Upper lobe of left lung (tissue), 6 donors: ENCODE measurements at places on chromosomes 5 and 9. TPM values are rescaled to one million over a fixed set of nuclear protein-coding genes. Genes with fewer than 3 reads are reported as not detected.

DNA sequence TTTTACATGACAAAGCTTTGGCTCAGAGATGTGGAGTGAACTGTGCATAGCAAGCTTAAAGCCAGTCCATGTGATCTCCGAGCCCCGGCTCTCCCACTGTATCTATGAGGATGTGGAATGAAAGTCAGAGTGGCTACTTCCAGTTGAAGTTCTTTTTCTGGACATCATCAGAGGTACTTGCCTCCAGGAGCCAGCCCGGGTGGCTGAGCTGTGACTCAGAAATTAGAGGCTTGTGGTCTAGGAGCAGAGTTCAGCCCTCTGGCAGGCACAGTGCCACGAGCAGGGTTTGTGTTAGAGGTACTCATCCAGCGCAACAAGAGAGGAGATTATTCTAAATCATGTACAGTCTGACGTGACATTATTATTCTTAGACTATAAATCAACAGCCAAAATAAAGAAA, 322.5 kb downstream of the CDK5RAP2 start:
- H3K27ac ChIP-seq: no peak overlapping the region
- no peaks in the 10 kb centered on the region for H3K4me1 ChIP-seq
- no peak overlapping the region for H3K4me3 ChIP-seq
- H3K36me3 ChIP-seq: no peaks in the 10 kb centered on the region

- H3K4me3 ChIP-seq: no peak overlapping the region
- no peak for DNase-seq
- H3K27ac ChIP-seq: no peak overlapping the region
- no peaks in the 10 kb centered on the region for H3K36me3 ChIP-seq
Measured at GRCh38 chr5:79973511-79973910, 17.6 kb downstream of the MTX3 start.

The FOXD4L4 gene
- total RNA-seq: 1.0 TPM

The SV2C gene
- 0.20 TPM for total RNA-seq

The ODF2 gene
- total RNA-seq: 12.2 TPM

- H3K36me3 ChIP-seq: no peaks in the 10 kb centered on the region
- no peak for DNase-seq
- H3K4me1 ChIP-seq: no peaks in the 10 kb centered on the region
- no peak overlapping the region for H3K27ac ChIP-seq
- no peak overlapping the region for H3K4me3 ChIP-seq
Measured at GRCh38 chr5:96149546-96149945, 187.9 kb upstream of the ELL2 start.

DNA sequence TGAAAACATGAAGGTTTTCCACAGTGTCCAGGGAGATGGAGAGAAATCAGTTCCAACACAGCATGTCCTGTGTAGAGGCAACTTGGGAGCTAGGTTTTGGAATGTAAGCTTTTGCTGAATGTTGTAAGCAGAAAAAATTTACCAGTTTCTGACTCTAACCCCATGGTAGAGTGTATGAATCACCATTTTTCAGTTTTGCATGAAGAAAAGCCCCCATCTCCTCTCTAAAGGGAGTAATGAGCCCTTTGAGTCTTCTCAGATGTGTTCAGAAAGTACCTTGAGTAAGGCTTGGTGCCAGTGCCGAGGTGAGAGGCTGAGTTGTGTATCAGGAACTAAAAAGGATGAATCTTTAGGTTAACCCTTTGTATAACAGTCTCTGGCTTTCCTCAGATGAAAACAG, 96.2 kb downstream of the ADRB2 start:
- H3K27ac ChIP-seq: no peak overlapping the region
- H3K4me3 ChIP-seq: no peak overlapping the region
- DNase-seq: no peak
- no peaks in the 10 kb centered on the region for H3K4me1 ChIP-seq
- H3K27me3 ChIP-seq: no peaks in the 10 kb centered on the region

- no peak overlapping the region for H3K27ac ChIP-seq
- no peak overlapping the region for H3K4me3 ChIP-seq
- peaks cover 27% of the 10 kb centered on the region for H3K36me3 ChIP-seq
- H3K27me3 ChIP-seq: no peaks in the 10 kb centered on the region
- no peaks in the 10 kb centered on the region for H3K4me1 ChIP-seq
Measured at GRCh38 chr9:87662808-87663528, 63.0 kb upstream of the CTSL start.

DNA sequence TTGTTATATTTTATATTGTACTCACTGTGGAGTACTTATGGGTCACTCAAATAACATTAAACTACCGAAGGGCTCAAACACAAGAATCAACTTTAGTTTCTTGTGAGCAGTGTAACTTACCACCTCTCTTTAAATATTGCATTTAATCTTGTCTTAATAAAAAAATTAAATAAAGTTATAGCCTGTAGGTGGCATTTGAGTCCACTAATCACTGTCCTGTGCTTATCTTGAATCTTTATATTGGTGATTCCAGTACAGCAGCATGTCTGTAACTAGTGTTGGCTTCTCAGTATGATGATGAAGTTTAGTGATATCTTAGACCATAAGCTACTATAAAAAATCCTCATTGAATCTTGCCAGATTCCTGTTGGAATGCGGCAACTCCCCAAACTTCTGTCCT, 313.8 kb downstream of the FAM170A start:
- no peak overlapping the region for H3K27ac ChIP-seq
- no peaks in the 10 kb centered on the region for H3K4me1 ChIP-seq
- no peaks in the 10 kb centered on the region for H3K27me3 ChIP-seq
- no peaks in the 10 kb centered on the region for H3K36me3 ChIP-seq
- no peak for DNase-seq

The LCN10 gene
- total RNA-seq: 0.39 TPM

DNA sequence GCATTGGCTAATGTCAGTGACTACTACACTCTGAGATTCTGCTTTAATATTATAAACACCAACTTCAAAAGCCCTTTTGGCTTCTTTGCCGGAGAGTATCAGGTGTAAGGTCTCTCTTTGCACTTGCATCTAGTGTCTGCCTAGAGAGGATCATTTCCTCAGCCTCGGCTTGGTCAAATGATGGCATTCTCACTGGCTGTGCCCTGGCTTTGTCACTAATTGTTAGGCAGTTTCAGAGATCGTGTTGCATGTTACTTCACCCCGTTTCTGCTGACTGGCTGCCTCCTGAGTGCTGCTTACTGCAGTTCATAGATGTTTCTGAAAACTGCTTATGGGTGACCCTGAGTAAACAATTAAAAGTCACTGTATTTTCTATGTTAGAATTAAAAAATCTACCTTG, 48.8 kb downstream of the SLC1A3 start:
- no peaks in the 10 kb centered on the region for H3K27me3 ChIP-seq
- H3K4me3 ChIP-seq: no peak overlapping the region
- H3K27ac ChIP-seq: no peak overlapping the region
- no peak for DNase-seq
- peaks cover 21% of the 10 kb centered on the region for H3K4me1 ChIP-seq
- H3K36me3 ChIP-seq: no peaks in the 10 kb centered on the region

DNA sequence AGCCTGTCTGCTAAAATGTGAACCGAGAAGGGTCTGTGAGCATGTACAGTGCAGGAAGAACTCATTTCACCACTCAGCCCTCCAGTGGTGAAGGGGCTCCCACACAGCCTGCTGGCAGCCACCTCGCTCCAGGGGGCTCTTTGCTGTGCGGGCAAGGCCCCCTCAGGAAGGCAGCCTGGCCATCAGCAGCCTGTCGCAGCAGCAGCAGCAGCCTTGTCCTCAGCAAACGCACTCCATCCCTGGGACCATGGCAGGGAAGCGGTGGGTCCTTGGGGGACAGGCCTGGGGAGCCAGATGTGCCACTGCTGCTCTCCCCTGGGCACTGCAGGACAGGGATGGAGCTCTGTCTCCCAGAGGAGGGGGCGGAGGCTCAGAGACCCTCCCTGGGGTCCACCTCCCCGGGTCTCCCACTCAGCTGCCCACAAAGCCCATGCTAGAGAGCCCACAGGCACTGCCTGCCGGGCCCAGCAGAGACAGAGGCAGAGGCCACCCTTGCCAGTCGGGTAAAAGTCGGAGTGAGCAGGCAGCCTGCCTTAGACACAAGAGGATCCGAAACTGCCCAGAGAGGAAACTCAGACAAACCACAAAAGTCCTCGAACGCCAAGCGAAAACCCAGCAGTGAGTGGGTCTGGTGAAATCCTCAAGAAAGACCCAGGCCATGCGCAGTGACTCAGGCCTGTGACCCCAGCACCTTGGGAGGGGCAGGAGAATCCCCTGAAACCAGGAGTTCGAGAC, 8.0 kb downstream of the BRD3 start:
- H3K4me3 ChIP-seq: no peak overlapping the region
- peak; percentile 45 for DNase-seq
- H3K27ac ChIP-seq: no peak overlapping the region
- H3K27me3 ChIP-seq: no peaks in the 10 kb centered on the region
- no peaks in the 10 kb centered on the region for H3K36me3 ChIP-seq

- H3K27me3 ChIP-seq: no peaks in the 10 kb centered on the region
- no peak for DNase-seq
- H3K4me3 ChIP-seq: no peak overlapping the region
- no peaks in the 10 kb centered on the region for H3K36me3 ChIP-seq
Measured at GRCh38 chr5:95925939-95926338, 35.7 kb downstream of the ELL2 start.

DNA sequence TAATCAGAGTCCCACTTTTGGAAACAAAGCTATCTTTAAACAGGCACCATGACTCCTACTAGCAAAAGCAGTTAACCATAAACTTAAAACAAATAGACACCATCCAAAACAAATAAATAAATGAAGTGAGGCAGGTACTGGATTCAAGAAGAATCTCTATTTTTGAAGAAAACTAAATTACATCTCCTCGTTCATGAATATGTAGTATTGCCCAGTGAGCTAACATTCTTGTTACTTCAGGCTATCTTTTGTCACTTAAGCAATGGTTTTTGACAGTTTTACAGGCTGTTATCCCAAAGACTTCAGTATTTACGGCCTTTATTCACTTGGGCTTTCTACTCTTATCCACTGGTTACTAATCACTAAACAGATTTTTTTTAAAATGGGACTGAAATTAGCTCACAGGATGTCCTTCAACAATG, 242.5 kb downstream of the MLLT3 start:
- no peaks in the 10 kb centered on the region for H3K27me3 ChIP-seq
- DNase-seq: no peak
- H3K27ac ChIP-seq: no peak overlapping the region
- H3K4me3 ChIP-seq: no peak overlapping the region

DNA sequence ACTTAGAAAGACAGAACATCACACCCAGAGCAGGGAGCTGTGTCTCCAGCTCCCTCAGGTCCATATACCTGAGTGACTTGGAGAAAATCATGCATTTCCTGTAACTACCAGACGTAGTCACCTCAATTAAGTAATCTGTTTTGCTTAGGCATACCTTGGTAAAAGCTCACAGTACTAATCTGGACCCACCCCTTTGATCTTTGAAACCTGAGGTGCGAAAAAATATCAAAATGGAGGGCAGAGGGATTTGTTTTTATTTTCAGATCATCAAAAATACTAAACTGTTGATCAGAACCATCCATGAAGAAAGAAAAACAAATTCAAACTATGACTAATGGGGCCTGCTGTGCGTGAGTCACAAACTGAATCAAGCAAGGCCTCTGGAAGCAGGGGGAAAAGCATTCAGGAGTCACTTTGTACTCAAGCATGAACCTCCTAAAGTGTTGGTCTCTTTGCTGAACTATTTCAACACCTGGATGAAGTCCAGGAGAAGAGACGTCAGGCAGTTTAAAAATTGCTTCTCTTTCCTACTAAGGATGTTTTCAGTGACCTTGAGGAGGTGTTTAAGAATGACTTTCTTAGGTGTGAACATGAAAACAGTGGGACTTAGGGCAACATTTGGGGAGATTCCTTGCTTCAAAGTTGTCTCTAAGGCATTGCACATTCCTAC, 76.3 kb downstream of the MUSK start:
- peaks cover 17% of the 10 kb centered on the region for H3K4me1 ChIP-seq
- H3K27me3 ChIP-seq: no peaks in the 10 kb centered on the region
- H3K36me3 ChIP-seq: no peaks in the 10 kb centered on the region
- peak overlapping the region; percentile 67 for H3K27ac ChIP-seq
- H3K4me3 ChIP-seq: no peak overlapping the region

The NACC2 gene
- 23.8 TPM for total RNA-seq

The CDC25C gene
- total RNA-seq: 0.47 TPM

- peak overlapping the region; percentile 40 for H3K27ac ChIP-seq
- H3K4me3 ChIP-seq: no peak overlapping the region
- H3K36me3 ChIP-seq: no peaks in the 10 kb centered on the region
- H3K27me3 ChIP-seq: no peaks in the 10 kb centered on the region
- H3K4me1 ChIP-seq: peaks cover 18% of the 10 kb centered on the region
Measured at GRCh38 chr5:175696139-175696854, 38.4 kb downstream of the HRH2 start.

- no peaks in the 10 kb centered on the region for H3K4me1 ChIP-seq
- no peak overlapping the region for H3K27ac ChIP-seq
- no peaks in the 10 kb centered on the region for H3K27me3 ChIP-seq
- H3K4me3 ChIP-seq: no peak overlapping the region
- no peak for DNase-seq
Measured at GRCh38 chr5:178529080-178529479, 61.1 kb downstream of the COL23A1 start.

- no peak overlapping the region for H3K4me3 ChIP-seq
- H3K27me3 ChIP-seq: no peaks in the 10 kb centered on the region
- no peak overlapping the region for H3K27ac ChIP-seq
- DNase-seq: no peak
- no peaks in the 10 kb centered on the region for H3K4me1 ChIP-seq
- H3K36me3 ChIP-seq: no peaks in the 10 kb centered on the region
Measured at GRCh38 chr5:173680660-173681242, 64.3 kb upstream of the BOD1 start.

The SLC22A4 gene
- 7.0 TPM for total RNA-seq

The C5orf34 gene
- total RNA-seq: 1.1 TPM

The ENHO gene
- total RNA-seq: 1.4 TPM

The CCL28 gene
- total RNA-seq: 5.0 TPM

- H3K27me3 ChIP-seq: no peaks in the 10 kb centered on the region
- no peaks in the 10 kb centered on the region for H3K36me3 ChIP-seq
- DNase-seq: no peak
- no peaks in the 10 kb centered on the region for H3K4me1 ChIP-seq
Measured at GRCh38 chr9:17782430-17783149, 203.7 kb downstream of the SH3GL2 start.

- no peak overlapping the region for H3K4me3 ChIP-seq
- no peaks in the 10 kb centered on the region for H3K27me3 ChIP-seq
Measured at GRCh38 chr5:150172556-150172955, 6.0 kb downstream of the CDX1 start.

DNA sequence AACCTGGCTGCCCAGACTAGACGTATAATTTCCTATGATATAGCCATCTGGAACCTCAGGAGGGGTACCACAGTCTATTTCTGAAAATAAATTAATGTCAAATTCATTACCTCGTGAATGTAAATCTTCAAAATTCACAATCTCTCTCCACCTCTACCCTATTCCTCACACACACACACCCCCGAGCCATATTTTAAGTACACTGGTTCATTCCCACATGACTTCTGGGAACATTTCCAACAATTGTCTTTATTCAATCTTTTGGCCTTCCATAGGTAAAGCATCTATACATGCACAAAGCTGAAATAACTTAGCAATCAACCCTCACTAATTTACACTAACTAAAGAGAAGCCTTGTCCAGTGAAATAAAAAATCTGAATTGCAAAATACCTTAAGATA, 32.7 kb downstream of the SUSD1 start:
- H3K27me3 ChIP-seq: no peaks in the 10 kb centered on the region
- peaks cover 3% of the 10 kb centered on the region for H3K36me3 ChIP-seq
- no peak overlapping the region for H3K27ac ChIP-seq
- no peak overlapping the region for H3K4me3 ChIP-seq
- no peak for DNase-seq
